Lung (tissue), 17 donors: ENCODE measurements at places on chromosomes 1 and 21. TPM values are rescaled to one million over a fixed set of nuclear protein-coding genes. Genes with fewer than 3 reads are reported as not detected.

DNA sequence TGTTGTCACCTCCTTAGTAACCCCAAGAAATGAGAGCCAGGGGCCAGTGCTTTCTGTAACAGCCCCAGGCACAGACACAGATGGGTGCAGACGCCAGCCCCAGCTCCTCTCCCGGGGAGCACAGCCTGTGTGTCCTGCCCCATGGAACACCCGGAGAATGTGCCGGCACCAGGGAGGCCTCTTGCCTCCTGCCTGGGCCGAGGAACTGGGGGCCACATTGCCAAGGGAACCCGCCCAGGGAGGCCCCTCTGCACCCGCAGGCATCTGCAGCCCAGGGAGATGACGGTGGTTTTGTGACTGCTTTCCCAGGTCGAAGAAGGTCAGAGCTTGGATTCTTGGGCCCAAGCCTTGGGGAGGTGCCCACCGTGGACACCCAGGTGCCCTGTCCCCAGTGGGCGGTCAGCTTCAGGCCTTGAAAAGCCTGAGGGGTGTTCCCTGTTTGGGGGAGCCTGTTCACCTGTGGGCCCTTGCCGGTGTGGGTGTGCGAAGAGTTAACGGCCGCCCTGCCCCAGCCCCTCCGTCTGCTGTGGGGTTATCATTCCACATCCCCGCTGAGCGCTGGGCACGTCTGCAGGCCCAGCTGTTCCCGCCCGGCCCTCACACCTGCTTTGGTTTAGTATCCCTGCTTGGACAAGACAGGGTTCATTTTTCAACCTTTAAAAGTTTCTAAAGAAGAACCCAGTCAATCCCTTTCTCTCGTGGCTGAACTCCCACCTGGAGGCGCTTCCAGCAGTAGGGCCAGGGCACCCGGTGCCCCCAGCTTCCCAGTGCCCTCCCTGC, 62.5 kb downstream of the MORN1 start:
- no peak for DNase-seq

Gene SPRR2F
- polyA plus RNA-seq: not detected

Gene UBASH3A
- 0.61 TPM for polyA plus RNA-seq

DNA sequence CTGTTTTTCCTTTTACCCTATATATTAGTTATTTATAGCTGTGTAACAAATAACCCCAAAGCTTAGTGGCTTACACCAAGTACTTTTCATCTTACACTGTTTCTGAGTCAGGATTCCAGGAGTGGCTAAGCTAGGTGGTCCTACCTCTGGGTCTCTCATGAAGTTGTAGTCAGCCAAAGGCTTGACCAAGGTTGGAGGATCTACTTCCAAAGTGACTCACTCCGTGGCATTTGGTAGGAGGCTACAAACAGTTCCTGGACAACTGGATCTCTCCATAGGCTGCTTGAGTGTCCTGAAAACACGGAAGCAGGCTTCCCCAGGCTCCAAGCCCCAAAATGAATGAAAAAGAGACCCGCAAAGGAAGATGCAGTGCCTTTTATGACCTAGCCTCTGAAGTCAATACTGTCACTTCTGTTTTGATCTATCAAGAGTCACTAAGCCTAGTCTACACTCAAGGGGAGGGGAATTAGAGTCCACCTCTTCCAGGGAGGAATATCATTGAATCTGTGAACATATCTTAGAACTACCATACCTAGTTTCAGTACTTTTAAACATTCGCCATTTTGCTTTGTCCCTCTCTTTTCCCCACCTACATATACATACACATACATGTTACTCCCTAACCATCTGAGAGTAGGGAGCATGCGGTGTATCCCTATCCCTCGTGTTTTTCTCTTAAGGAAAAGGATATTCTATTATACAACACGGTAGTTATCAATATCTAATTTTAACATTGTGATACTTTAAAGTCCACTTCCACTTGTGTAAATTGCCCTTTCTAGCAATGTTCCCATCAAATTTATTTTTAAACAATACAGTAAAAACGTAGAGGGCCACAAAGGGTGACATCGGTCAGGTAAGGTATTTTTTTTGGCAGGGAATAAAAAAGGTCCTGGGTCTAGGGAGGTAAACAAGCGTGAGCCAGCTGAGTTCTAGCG, 67.2 kb downstream of the SLC35A3 start:
- peak; percentile 50 for DNase-seq
